SHP77 treated with DMSO at 0.1 percent for 48 hours (cell line): ENCODE measurements at places on chromosomes 7 and 10.
A peak's percentile ranks its signal among the peaks of the same experiment; 100 is the strongest.

DNA sequence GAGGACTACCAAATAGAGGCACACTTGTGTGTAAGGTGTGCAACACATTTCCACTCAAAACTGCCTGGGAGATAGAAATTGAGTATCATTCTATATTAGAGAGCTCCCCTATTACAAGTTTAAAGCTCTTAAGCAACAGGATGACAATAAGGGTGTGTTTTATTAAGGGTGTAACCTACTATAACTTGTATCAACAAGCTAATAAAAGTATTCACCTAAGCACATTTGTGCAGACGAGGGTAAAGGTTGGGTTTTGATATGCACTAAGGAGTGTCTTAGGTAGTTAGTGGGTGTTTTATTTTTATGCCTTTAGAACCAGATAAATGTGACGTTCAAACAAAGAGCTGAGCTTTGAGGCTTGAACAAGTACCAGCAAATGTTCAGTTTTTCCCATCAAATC lies 2.8 kb upstream of the FAM53B start:
- DNase-seq, result no peak

- no peak for DNase-seq
Observed at GRCh38 chr7:33591490-33591889, 313.8 kb upstream of the BMPER start.

- no peak for DNase-seq
Observed at GRCh38 chr10:117445992-117446391, 70.8 kb upstream of the PDZD8 start.

DNA sequence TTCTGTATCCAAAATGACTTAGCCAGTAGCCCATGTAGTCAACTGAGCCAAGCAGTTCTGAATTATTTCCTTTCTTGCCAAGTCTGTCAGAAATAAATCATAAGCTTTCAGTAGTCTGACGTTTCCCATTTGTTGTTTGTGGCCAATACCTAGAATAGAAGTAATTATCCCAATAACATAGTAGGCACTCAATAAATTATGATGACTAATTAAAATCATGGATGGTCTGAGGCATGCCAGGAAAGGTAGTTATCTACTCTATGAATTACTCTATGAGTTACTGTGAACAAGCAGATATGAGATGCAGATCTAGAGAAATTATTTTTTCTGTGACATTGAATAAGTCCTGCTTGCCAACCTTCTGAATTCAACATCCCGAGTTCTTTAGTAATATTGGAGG lies 2.3 kb downstream of the CABCOCO1 start:
- DNase-seq, result no peak

GRCh38 chr7:135692055-135692454 lies 29.7 kb downstream of the STMP1 start:
- no peak for DNase-seq

DNA sequence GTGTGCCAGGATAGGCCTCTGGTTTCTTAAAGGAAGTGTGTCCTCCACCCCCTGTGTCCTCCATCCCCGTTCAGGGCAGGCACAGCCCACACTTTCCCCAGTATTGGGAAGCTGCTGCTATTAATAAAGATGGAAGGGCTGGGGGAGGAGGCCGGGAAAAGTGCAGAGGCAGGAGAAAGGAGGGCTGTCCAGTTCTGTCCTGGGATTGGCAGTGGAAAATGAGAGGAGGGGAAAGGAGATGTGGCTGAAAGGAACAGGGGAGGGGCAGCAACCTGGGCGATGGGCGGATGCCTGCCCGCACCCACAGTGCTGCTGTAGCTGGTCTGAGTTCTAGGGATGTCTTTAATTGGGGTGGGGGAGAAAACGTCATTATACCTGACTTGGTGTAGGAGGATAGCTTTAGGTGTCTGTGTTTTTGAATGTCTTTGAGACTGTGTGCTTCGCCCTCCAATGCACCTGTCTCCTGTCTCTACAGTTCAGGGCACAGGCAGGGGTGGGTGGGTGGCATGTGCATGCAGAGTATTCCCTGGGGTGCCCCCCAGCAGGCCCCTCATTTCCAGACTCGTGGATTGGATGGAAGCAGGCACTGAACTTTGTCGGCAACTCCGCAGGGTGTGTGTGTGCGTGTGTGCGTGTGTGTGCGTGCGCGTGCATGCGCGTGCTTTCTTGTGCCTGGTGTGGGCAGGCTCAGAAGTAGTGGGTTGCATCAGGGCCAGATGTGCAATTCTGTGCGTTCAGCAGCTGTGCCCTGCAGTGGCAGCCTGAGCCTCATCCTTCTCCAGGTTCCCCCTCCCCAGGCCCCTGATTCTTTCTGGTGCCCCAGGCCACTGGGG lies 2.5 kb downstream of the TRIM8 start:
- DNase-seq, result no peak

- DNase-seq, result no peak
Observed at GRCh38 chr7:26001662-26002244, 150.2 kb upstream of the NFE2L3 start.

DNA sequence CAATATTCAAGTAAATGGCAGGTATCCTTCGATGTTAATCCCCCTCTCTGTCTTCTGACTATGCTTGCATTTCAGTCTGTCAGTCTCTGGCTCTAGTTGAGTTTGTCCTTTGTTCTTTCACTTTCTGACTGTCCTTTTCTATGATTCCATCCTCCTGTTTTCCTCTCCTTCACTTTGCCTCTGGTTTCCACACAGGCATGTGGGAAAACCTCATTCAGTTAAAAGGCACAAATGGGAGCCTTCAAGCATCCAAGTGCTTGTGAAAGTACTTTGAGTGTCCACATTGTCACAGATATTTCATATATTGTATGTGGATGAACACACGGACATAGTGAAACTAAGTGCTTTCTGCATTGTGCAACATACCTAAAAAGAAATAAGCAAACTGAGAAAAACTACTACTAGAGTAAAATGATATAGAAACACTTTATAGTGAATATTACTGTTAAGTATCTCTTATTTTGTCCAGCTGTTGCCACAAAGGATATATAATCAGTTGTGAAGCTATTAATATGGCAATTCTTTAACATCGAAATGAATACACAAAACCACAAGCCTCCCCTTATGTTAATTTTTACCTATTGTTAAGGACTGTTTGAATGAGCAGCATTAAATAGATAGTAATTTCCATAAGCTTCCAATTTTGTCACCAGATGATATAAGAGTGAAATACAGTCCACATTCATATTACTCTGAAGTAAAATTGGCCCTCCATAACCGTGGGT lies 71.7 kb downstream of the NRBF2 start:
- no peak for DNase-seq

DNA sequence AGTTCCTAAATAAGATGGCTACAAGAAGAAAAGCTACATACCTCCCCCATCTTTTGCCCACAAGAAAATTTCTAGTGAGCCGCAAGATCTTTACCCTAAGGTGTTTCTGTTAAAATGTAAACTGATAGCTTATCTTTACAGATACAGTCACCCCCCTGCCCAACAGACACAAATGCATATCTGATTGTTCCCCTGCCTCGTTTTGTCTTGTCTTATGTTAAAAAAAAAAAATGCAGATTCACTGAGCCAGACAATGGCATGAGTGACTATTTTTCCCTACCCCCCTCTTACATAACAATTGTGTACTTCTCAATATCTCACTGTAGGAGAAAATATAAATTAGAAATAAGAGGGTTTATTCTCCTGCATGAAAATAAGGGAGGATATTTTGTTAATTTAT lies 8.5 kb downstream of the ZNF138 start:
- DNase-seq, result no peak

- DNase-seq, result no peak
Observed at GRCh38 chr7:32250003-32250402, 179.8 kb upstream of the PDE1C start.

- no peak for DNase-seq
Observed at GRCh38 chr10:113616244-113617074, 47.4 kb downstream of the NRAP start.

GRCh38 chr7:130420943-130421578 lies 19.8 kb downstream of the CEP41 start:
- DNase-seq, result no peak

- DNase-seq, result no peak
Observed at GRCh38 chr7:82443036-82443546, 486 bp downstream of the CACNA2D1 start.

DNA sequence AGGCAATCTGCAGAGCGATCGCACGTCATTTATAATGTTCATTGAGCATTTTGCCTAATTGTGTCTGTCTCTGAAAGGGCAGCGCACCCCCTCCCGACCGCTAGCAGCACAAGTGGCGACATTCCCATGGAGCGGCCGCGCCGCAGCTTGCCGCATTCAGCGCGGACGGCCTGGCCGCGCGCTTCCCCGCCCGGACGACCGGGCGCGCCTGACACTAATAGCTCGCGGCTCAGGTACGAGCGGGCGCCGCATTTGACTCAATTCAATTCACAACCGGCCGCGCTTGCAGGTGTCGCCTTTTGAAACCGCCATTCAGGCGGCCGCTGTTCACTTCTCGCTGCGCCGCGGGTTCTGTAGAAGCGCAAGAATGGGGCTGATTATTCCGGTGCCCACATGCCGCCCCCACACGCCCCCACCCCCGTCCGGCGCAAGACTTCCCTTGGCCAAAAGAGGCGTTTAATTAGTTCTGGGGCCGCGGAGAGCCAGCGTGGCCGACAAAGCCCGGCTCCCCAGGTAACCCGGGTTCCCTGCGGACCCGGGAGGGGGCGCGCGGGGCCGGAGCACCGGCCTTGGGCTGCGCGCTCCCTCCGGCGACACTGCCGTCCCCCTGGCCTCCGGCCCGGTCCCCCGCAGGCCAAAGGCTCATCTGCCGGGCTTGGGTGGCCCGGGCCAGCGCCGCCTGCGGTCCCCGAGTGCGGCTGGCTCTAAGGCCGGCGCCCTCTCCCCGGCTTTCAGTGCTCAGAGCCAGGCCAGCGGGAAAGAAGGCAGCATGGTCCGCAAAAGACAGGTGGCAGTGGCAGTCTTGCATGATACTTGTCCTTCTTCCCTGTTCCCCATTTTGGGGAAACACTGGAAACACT lies 18.7 kb upstream of the PTF1A start:
- no peak for DNase-seq

- no peak for DNase-seq
Observed at GRCh38 chr10:37146443-37146842, 21.0 kb downstream of the ANKRD30A start.

- DNase-seq, result peak; percentile 10
Observed at GRCh38 chr10:17607603-17608332, 9.4 kb downstream of the HACD1 start.

DNA sequence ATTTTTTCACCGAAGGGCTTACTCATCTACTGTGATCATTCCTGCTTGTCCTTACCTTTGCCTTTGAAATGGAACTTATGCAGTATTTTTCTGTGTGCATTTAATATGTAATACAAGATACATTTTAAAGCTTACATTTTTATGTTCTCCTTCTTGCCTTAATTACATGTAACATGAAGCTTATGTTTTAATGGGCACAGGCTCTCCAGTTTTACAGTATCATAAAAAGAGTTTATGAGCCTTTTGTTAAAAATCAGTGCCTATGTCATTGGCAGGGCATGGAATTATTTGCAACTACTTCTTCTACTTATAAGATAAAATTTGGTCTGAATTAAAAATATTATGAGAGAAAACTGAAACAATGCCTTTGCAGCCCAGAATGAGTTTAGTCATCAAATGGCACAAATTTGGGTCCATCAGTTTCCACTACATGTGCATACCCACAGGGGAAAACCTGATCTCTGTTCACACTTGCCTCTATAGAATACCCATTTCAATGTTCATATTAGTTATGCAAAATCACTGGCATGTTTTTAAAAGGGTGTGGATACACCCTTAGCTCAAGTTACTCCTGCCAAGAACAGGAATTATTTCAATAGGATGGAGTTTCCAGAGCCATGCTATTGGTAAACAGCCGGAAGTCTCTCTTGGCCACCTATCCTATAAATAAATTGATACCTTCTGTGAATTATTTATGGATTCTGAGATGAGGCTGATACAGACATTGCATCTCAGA lies 27.9 kb upstream of the WNT16 start:
- DNase-seq, result no peak

DNA sequence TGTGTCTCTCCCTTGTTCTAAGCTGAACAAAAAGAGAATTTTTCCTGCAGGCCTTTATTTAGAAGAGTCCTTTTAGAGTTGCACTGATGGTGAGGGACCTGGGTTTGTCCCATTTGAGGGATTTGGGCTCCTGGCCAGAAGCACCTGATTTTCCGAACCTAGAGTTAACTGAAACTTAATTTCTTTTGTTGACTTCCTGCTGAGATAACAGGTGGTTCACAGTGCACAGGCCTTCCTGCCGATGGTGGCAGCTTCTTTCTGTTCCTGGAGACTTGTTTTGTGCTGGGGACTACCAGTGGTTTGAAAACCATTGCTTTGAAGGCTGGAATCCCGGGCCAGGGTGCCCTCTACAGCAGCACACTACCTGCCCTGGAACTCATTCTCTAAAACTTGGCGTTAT lies 99.2 kb downstream of the SUGCT start:
- no peak for DNase-seq

GRCh38 chr7:130901209-130901783 lies 167.3 kb upstream of the KLF14 start:
- DNase-seq, result no peak

DNA sequence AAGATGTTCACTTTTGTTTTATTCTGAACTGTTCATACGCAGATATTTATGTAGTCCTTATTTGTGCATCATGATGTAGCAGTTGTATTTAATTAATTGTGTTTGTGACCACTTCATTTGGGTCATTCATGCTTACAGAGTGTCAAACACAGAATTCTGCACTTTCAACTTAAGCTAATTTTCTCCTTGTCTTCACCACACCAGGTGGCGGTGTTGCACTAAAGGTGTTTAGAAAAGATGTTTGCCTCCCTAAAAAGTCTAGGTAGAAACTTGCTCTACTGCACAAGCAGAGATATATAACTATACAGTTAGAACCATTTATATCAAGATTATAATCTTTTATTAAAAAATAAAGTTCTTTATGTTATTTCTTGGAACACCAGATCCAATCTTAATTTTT lies 1.3 kb upstream of the TAS2R38 start:
- no peak for DNase-seq

- no peak for DNase-seq
Observed at GRCh38 chr7:146661435-146661834, 544.8 kb downstream of the CNTNAP2 start.

GRCh38 chr7:156818133-156818532 lies 74.8 kb downstream of the LMBR1 start:
- DNase-seq, result no peak

GRCh38 chr7:51256209-51256781 lies 60.3 kb downstream of the COBL start:
- no peak for DNase-seq

DNA sequence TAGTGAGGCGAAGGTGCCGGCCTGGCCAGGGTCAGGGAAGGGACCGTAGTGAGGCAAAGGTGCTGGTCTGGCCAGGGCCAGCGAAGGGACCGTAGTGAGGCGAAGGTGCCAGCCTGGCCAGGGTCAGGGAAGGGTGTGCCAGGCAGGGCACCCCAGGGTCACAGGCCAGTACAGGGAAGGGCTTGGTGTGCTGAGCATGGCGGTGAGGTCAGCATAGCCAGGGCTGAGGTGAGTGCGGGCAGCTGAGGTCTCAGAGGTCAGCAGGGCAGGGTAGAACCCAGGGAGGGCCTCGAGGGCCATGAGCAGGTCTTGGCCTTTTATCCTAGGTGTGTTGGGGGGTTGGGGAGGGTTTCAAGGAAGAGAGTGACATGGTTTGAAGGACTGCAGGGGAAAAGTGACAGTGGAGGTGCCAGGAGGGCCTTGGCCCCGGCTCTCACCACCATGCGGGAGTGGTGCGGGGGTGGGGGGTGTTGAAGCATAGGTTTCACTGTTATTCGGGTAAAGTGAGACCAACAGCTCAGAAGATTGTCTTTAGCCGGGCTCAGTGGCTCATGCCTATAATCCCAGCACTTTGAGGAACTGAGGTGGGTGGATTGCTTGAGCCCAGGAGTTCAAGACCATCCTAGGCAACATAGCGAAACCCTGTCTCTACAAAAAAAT lies 93.3 kb downstream of the CHST15 start:
- DNase-seq, result no peak
